ENCODE measurements at places on chromosomes 3 and 15.
A peak's percentile ranks its signal among the peaks of the same experiment; 100 is the strongest.

GRCh38 chr15:55873024-55873720 is 120.2 kb downstream of the NEDD4 start:
- H3K27ac ChIP-seq, result no peak overlapping the region
- DNase-seq, result no peak
- no peak overlapping the region for H3K4me3 ChIP-seq
- no peaks in the 10 kb centered on the region for H3K27me3 ChIP-seq
- H3K4me1 ChIP-seq, result no peaks in the 10 kb centered on the region

GRCh38 chr3:38110314-38111050 is 26.4 kb downstream of the ACAA1 start:
- no peaks in the 10 kb centered on the region for H3K36me3 ChIP-seq
- DNase-seq, result no peak
- no peaks in the 10 kb centered on the region for H3K4me1 ChIP-seq
- no peaks in the 10 kb centered on the region for H3K27me3 ChIP-seq
- no peak overlapping the region for H3K27ac ChIP-seq

DNA sequence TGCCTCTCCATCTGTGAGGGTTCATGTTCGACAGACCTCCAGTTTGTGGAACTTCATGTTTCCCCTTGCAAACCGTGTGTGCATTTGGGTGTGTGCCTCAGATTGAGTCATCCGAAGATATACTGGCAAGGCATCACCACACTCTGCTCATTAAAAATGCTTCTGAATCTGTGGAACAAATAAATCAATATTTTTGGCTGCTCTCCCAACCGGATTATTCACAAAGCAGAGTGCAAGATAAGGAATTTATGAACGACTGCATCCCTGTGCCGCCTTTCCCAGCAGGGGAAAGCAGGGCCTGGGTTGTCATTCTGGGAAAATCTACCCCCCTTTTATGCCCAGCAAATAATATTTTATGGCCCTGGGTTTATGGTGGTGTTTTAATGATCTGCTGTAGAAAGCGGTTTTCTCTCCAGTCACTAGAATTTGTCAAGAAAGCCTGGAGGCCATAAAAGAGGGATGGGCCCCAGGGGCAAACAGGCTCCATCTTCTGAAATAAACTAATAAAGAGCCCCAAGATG is 4.2 kb upstream of the WNT5A start:
- no peak overlapping the region for H3K27ac ChIP-seq
- no peak overlapping the region for H3K4me3 ChIP-seq
- H3K36me3 ChIP-seq, result no peaks in the 10 kb centered on the region
- H3K4me1 ChIP-seq, result no peaks in the 10 kb centered on the region
- no peaks in the 10 kb centered on the region for H3K27me3 ChIP-seq

DNA sequence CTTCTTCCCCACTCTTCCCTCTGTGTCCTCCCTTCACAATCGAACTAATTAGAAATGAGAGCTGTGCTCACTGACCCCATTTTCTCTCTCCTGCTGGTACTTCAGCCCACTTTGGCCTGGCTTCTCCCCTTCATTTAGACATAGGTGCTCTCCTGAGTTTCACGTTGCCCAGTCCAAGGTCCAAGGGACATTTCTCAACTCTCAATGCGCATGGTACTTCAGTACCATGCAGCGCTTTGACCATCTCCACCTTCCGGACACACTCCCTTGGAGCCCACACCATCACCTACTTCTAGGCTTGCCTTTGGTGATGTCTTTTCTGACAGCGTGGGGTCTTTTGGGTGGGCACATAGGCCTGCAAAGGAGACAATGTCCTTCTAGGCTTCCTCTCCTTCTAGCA is 99.7 kb downstream of the ABHD5 start:
- H3K27ac ChIP-seq, result no peak overlapping the region
- DNase-seq, result no peak

DNA sequence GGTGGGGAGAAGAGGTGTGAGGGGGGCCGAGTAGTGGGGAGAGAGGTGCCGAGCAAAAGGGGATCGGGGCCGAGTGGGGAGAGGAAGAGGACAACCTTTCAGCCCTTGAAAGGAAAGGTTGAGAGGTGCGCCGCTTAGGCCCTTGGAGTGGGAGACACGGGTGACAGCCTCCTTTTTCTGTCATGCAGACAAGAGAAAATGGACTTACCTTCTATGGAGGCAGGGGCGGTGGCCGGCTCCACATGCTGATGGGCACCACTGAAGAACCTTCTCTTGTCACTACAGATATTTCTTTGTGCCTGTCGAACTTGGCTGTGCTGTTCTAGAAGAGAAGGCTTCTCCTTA is 421 bp downstream of the KLHL18 start:
- no peaks in the 10 kb centered on the region for H3K27me3 ChIP-seq
- H3K4me3 ChIP-seq, result peak overlapping the region; percentile 76
- DNase-seq, result no peak

- peaks cover 7% of the 10 kb centered on the region for H3K36me3 ChIP-seq
- H3K27ac ChIP-seq, result no peak overlapping the region
- H3K4me3 ChIP-seq, result no peak overlapping the region
- no peaks in the 10 kb centered on the region for H3K27me3 ChIP-seq
- peak; percentile 41 for DNase-seq
Observed at GRCh38 chr15:68210821-68211655, 5.9 kb upstream of the CALML4 start.

GRCh38 chr15:88657326-88658069 is 18.7 kb downstream of the ISG20 start:
- no peak for DNase-seq
- H3K27me3 ChIP-seq, result no peaks in the 10 kb centered on the region
- H3K4me3 ChIP-seq, result no peak overlapping the region
- no peaks in the 10 kb centered on the region for H3K36me3 ChIP-seq
- peaks cover 81% of the 10 kb centered on the region for H3K4me1 ChIP-seq
- peak overlapping the region; percentile 59 for H3K27ac ChIP-seq

Data from naive thymus-derived CD4-positive, alpha-beta T cell (primary cell).